ENCODE measurements at places on chromosomes 5 and 9.
A peak's percentile ranks its signal among the peaks of the same experiment; 100 is the strongest.

GRCh38 chr5:17846496-17846895, 212.2 kb downstream of the TAF11L14 start:
- DNase-seq: no peak

DNA sequence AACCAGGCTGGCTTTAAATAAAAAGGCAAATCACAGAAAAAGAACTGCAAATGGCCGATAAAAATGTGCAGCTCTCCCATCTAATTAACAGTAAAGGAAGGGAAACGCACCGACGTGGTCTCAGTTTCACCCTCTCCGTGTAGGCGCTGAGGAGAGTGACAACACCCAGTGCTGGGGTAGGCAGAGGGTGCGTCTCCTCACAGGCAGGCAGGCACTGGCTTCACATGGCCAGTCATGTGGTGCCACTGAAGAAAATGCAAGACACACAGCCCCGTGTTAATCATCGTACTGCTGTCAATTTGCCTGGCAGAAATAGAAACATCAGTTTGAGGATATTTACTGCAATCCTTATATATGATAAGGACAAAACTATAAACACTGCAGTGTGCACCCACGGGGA, 178.4 kb downstream of the FANCC start:
- no peak for DNase-seq

GRCh38 chr5:168159425-168159824, 132.0 kb upstream of the WWC1 start:
- DNase-seq: no peak

- DNase-seq: no peak
Measured at GRCh38 chr9:133884907-133885744, 107.0 kb downstream of the VAV2 start.

DNA sequence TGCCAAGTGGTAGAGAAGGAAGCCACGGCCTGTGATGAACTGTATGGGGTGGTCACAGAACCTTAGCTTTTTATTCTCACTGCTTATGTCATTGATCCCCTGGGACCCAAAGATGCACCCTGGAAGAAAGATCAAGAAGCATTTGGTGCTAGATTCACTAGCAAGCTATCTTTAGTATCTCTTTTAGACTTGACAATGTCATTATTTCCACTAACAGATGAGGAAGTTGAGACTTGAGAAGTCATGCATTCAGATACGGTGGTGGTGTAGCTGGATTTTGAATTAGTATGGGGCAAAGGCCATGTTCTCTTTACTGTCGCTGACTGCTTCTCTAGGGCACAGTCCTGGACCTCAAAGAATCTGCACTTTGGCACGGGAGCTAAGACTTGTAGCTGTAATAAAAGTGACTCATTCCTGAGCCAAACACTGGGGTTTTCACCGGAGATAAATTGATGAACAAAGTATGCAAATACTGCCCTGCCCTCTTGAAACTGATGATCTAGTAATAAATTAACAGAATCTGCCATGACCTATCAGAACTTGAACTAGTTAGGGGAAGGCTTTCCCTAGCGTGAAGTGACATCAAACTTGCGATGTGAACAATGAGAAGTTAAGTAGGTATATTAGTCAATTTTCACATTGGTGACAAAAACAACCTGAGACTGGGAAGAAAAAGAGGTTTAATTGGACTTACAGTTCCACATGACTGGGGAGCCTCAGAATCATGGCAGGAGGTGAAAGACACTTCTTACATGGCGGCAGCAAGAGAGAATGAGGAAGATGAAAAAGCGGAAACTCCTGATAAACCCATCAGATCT, 5.4 kb downstream of the GDA start:
- DNase-seq: no peak

- DNase-seq: no peak
Measured at GRCh38 chr5:154608531-154609011, 130.5 kb upstream of the HAND1 start.

DNA sequence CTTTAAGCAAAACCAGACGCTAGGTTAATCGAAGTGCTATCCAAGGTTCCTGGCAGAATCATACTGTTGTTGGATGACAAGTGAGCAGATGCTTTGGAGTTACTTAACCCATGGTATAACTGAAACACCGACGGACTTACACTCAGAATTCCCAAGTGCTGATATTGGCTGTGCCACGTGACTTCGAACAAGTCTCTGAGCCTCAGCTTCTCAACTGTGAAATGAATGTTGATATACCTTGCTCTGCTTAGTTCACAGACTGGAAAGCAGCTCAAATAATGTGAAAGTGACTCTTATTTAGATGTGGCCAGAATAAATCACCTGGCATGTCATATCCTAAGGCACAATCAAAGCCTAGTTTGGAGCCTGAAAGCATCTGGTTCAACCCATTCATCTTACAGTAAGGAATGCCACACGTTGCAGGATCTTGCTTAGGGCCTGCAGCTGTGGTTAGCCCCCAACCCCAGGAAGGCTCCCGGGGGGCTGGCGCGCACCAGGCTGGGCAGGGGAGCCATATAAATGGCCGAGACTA, 759 bp downstream of the GEMIN5 start:
- no peak for DNase-seq

DNA sequence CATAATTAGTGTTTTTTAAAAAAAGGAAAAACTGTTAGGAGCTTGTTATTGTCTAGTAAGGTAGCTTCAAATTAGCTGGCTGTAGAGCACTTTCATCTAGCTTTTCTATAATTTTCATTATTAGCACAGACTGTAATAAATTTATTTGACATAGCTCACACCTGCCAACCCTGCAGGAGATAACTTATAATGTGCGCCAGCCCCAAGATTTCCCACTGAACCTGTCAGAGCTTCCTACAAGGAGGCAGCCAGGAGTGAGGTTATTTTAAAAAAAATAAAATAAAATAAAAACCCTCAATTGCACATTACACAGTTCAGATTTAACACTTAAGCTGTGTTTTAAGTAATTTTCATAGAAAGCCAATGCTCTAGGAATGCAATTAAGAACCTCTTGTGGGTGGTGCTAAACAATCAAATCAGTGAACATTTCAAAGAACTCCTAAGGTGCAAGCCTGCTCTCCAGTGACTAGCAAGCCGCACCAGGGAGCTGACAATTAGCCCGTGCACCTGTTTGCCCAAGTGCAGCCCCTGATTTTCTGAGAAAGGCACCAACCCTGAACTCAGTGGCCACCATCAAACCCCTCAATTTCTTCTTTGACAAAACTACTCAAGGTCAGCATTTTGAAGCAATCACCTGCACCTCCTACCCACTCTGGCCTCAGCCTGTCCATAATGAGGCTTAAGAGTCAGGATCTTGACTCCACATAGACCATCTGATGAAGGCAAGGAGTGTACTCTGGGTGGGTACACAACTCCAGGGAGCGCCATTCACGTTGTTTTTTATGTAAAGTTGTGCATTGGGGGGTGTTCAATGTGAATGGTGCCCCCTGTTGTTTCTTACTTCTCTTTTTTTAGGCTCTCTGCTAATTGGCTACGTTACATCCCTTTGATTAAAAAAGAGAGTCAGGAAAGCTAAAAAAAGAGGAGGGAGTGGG, 385.3 kb upstream of the WWC1 start:
- DNase-seq: no peak

GRCh38 chr9:129610473-129611306, 10.2 kb downstream of the C9orf50 start:
- no peak for DNase-seq

DNA sequence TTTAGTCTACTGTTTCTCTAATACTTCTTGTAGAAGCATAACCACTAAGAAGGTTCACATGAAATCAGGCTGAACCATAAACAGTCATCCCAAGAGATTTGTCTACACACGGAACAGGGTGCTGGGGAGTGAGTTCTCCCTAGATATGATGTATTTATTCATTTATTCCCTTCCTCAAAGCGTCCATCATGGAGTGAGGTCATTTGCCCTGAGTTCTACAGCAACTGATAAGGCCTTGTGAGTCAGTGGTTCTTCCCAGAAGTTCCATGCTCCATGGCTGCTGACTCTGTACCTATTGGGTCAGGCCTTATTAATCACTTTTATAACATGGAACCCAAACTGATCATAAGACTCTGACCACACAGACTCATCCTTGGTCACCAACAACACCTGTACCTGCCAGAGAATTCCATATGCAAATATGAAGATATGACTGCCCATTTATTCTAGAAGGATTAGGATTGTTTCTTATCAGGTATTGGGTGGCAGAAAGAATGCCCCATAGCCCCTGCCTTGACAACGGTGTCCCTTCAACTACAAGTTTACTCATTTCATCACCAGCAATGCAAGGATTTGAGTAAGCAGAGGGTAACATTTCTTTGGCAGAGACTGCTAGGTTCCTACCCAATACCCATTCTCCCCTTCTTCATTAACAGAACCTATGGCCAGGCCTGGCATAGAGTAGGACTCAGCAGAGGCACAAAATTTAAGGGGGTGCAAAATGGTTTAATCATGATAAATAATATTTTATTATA, 118.1 kb downstream of the LHFPL2 start:
- DNase-seq: peak; percentile 69

GRCh38 chr5:73254642-73255041, 81.6 kb downstream of the TMEM174 start:
- DNase-seq: no peak

DNA sequence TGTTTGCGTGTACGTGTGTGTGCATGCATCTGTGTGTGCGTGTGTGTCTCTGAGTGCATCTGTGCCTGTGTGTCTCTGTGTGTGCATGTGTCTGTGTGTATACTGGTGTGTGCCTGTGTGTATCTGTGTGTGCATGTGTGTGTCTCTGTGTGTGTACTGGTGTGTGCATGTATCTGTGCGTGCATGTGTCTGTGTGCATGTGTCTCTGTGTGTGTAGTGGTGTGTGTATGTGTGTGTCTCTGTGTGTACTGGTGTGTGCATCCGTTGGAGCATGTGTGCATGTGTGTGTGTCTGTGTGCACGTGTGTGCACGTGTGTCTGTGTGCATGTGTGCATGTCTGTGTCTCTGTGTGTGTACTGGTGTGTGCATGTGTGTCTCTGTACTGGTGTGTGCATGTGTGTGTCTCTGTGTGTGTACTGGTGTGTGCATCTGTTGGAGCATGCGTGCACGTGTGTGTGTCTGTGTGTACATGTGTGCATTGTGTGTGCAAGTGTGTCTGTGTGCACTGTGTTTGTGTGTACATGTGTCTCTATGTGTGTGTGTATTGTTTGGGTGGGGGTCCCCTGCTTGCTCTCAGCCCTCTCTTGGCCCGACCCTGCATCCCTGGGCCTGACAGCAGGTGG, 23.8 kb upstream of the NOTCH1 start:
- no peak for DNase-seq

DNA sequence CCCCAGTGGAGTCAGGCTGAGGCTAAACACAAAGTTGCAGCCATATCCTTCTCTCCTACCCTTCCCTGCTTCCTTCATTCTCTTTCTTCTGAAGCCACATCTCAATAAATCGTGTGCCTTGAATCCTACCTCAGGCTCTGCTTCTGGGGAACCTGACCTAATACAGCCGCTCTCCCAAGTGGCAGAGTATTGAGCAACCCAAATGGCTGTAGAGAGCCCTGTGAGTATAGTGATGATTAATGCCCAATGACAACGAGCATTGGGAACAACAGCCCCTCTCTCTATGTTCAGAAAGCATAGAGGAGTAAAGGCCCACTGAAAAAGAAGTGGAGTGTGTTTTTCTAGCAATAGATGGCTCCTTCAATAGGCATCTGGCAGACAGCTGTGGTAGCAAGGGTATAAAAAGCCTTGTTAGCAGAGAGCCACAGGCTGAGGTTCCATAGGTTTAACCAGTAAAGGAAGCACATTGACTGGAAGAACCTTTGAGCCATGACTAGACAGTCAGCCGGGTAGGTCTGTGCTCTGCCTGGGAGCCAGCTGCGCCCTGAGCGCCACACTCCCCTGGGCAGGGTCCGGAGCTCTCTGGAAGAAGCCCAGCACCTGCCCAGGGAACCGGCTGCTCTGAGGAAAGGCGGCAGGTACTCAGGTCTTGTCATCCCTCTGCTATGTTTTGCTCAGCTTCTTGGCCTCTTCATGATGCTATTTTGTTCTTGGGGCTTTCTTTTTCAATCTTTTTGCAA, 22.6 kb upstream of the HSPA9 start:
- no peak for DNase-seq

DNA sequence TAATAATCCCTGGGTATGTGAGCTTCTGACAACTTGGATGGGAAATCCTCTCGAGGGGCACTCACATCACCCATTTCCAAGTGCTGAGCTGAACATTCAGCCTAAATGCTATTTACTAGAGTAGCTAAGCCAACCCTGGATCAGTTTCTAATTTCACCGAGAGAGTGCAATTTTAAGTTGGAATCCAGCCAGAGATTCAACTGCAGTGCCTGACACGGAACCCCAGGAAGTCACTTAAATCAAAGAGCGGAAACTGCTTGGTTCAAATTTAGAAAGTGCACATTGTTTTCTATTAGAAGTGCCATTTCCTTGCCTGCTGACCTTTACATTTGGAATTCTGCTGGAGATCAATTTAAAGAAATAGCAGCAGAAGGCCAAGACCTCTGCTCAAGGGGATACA, 8.8 kb downstream of the SPRY4 start:
- no peak for DNase-seq

DNA sequence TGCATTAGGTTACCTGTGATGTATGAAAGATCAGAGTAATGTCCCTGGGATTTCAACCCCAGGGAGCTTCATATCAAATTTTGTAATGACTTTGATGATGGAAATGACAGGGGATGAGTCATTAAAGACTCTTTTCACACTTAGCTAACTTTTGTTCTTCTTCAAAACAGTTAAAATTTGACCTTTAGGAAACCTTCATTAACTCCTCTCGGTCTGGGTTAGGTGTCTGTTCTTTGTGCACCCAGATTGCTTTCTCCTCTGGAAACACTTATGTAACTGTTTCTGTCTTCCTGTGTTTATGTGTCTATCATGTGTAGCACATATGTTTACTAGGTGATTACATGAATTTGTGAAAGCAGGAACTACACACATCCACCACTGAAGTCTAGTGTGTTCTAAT, 1.6 kb downstream of the SRFBP1 start:
- no peak for DNase-seq

- no peak for DNase-seq
Measured at GRCh38 chr9:112555844-112556482, 69.3 kb downstream of the KIAA1958 start.

GRCh38 chr5:137563301-137563645, 64.1 kb upstream of the SPOCK1 start:
- no peak for DNase-seq

DNA sequence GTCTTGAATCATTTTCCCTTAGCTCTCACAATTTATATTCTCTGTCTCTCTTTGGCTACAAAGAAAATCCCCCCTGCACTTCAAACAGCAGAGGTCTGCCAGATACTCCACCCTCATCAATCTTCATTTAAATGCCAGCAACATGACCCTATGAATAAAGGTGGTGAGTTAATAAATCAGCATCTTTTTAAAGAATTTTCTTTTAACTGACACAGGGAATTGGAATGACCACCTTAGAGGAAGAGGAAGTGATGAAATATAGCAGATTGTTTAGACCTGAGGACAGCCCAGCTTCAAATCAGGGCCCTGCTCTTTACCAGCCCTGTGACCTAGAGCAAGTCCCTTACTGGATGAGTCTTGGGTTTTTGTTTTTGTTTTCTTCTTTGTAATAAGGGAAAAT, 223.1 kb upstream of the PAPPA start:
- no peak for DNase-seq

DNA sequence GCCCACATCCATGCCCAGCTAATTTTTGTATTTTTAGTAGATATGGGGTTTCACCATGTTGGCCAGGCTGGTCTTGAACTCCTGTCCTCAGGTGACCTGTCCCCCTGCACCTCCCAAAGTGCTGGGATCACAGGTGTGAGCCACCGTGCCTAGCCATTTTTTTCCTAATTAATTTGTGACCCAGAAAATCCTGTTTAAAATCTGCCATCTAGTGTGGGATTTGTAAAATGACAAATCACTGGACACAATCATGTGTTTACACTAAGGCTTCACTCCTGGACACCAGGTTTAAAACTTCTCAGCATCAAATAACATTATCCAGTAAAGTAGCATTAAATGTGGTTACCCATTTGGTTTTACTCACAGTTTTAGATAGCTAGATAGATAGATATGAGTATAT, 18.6 kb upstream of the KDM4C start:
- no peak for DNase-seq

Measured in HS-27A (cell line).